T-cell (primary cell): ENCODE measurements at places on chromosomes 1 and 21. TPM values are rescaled to one million over a fixed set of nuclear protein-coding genes. Genes with fewer than 3 reads are reported as not detected.

DNA sequence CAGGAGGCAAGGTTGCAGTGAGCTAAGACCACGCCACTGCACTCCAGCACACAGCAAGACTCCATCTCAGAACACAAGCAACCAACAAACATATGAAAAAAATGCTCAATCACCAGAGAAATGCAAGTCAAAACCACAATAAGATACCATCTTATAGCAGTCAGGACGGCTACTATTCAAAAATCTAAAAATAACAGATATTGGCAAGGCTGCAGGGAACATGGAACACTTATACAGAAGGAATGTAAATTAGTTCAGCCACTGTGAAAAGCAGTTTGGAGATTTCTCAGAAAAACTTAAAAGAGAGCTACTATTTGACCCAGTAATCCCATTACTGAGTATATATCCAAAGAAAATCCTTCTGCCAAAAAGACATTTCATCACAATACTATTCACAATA lies 27.6 kb upstream of the POGK start:
- DNase-seq = no peak

DNA sequence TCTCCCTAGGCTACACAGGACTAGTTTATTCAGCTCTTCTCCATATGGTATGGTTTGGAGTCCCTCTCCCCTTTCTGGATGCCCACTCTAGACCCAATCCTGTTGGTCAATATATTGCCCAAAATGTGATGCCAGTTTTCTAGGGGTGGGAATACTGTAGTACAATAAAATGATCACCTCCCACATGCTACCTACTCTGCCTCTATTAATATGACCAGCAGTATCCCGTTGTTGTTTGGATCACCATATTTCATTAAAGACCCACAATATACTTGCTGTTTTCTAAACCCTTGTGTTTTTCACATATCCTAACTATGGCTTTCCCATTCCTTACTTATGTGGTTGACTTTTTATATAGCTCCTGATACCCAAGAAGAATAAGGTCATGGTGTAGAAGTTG lies 95.9 kb upstream of the IGSF21 start:
- DNase-seq = no peak

- DNase-seq = no peak
Observed at GRCh38 chr21:42539931-42540343, 26.3 kb downstream of the SLC37A1 start.

DNA sequence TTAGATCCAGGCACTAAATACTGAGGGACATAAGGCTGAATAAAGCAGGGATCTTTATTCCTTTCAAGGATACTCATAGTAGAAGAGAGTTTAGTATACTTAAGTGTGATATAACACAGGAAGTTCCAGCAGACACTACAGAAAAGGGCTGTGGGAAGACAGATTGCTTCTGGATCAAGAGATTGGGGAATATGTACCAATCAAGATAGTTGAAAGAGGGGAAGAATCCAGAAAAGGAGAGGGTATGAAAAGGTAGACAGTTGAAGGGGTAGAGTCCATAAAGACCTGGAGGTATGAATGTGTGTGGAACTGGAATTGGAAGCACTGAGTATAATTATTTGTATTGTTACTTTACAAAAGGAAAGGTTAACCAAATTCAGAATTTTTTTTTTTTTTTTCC lies 2.4 kb downstream of the RPS6KC1 start:
- no peak for DNase-seq

DNA sequence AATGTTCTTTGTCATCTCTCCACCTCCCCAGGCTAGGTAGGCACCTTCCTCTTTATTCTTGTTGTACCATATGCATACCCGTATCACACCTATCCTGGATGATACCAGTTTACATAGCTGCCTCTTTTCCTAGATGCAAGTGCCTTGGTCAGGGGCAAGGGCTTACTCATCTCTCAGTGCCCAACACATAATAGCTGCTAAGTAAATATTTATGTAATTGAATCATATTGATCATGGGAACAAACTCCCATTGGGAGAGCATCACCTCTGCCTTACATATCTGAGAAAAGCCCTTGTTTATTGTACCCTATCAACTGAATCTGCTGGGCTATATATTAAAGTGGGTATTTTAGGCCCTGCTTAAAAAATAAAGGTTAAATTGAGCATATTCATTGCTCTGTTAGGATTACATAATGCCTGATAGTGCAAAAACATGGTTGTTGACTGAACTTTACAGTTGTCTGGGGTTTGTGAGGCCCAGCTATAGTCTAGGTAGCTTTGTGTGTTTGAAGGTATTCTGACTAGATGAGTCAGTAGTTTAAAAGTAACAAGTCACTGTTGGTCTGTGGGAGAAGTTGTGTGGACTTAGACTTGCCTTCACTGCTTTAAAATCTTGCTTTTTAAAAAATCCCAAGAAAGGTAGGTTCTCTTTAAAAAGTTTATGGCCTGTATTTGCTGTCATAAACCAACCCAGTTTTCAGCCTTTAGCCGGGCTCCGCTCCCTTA lies 82.6 kb downstream of the OLFML2B start:
- DNase-seq = no peak

GRCh38 chr1:9174762-9175161 lies 45.9 kb upstream of the GPR157 start:
- DNase-seq = no peak

- DNase-seq = no peak
Observed at GRCh38 chr1:208918160-208918559, 665.4 kb upstream of the CAMK1G start.

GRCh38 chr1:71737768-71738167 lies 544.6 kb downstream of the NEGR1 start:
- DNase-seq = no peak

- DNase-seq = no peak
Observed at GRCh38 chr1:153404768-153405167, 11.6 kb upstream of the S100A7A start.

DNA sequence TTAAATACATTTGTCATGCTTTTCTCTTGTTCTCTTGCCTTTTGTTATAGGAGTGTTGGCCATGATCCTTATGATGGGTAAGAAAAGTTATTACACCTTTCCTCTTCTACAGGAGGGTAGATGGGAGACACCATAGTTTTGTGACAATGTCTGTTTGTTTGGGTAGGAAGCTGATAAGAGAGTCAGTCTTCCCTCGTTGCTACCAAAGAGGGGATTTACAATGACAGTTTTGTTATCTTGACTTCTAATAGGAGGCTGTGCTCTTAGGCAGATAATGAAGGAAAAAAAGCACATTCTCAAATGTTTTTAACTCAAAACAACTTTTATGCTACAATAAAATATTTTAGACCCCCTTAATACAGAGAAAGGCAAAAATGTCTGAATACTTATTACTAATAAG lies 48.0 kb upstream of the WLS start:
- no peak for DNase-seq

DNA sequence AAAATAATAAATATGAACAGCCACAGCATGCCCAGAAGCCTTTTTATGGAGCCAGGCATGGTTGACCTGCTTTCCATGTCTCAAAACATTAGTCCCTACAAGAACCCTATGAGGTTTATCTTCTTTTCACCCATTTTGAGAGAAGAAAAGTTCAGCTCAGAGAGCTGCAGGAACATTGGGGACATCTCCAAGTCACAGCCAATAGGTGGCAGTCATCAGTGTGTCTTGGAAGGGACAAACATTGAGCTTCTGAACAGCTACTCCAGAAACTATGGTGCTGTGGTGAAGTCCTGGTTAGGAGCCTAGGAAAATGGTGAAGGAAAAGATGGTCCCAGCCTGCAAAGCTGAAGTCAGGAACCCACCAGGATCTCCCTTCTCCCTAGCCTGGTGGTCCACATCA lies 73.6 kb downstream of the JMJD4 start:
- no peak for DNase-seq

DNA sequence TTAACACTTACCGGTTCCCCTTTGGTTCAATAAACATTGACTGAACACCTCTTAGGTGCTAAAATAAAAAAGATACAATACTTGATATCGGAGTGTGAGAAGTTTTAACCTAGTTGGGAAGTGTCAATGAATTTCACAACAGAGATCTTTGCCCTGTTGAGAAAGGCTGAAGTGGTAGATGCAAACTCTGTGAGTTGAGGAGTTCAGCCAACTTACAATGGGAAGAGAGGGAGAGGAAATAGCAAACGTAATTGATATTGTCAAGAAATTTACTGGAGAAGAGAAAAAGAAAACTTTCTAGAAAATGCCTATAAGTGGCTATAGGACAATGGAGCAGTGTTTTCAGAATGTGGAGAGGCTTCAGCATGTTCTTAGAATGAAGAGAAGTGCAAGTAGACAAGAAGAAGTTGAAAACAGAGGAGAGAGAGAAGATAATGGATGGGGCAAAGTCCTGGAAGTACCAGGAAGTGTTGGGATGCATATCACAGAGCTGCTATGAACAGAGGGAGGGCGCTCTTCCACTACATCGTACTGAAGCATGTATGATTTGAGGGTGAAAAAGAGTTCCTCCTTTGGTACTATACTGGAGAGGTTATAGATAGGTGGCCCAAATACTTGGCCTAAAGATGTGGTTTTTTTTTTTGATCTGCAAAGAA lies 48.9 kb downstream of the MEF2D start:
- DNase-seq = no peak

DNA sequence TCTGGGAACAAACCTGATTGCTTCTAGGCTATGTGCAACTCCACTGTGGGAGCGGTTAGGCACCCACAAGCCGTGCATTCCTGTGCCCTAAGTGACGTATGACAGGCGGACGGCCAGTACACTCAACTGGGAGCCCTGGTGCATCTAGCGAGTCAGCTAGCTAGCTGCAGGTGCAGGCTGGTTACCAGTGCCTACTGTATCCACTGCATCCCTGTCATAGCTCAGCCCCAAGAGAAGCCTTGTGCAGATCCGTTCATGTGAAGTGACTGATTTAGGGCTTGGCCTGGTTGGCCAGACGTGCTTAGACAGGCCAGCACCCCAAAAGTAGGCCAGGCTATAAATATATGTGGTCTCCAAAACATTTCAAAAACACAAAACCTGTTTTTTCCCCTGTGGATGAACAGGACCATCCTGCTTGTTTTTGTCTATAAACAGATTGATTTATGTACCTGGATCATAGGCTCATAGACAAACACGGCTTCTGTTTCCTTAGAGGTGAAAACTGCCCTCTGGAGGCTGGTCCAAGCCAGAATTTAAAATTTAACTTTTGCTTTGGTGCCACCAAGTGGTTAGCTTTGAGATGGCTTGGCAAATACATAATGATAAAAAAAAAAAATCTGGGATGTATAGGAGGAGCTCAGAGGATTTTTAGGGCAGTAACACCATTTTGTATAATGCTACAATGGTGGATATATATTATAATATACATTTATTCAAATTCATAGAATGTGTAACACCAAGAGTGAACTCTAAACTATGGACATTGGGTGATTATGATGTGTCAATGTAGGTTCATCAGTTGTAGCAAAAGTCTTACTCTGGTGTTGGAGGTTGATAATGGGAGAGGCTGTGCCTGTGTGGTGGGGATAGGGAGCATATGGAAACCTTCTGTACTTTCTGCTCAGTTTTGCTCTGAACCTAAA lies 68.5 kb downstream of the GIPC2 start:
- peak; percentile 12 for DNase-seq

DNA sequence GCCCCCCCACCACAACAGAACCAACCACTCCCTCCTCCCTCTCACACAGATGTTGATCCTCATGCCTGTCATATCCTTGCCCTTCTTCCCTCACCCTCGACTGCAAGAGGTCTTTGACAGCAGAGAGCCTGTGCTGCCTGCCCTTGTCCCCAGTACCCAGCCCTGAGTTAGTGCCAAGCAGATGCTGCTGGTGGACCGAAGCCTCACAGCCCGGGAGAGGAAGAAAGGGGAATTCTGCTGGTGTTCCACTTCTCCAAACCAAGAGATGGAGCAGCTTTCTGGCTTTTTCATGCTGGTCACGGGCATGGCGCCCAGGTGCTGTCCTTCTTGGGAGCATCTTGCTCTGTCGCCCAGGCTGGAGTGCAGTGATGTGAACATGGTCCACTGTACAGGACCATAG lies 69.1 kb downstream of the SLC66A1 start:
- DNase-seq = no peak

DNA sequence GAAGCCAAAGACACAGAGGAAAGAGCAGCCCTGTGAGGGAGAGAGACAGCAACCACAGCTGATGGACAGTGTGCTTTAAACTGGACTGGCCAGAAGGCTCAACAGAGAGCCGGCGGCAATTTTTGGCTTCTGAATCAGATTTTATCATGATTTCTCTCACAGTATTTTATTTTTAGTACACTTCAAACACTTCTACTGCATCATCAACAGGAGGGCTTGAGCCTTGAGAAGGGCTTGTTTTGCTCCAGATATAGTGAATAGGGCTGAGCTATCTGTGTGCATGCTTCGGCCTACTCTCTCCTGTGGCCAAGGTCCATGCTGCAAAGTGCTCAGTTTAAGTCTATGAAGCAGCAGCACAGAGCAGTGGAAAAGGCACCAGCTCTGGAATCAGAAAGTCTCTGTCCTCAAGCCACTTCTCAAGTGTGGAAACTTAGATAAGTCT lies 33.3 kb downstream of the ADCY10 start:
- no peak for DNase-seq

ANKRD35 gene
- total RNA-seq = not detected

BARHL2 gene
- not detected for total RNA-seq

RGS7 gene
- total RNA-seq = not detected

BSND gene
- total RNA-seq = not detected

GPR89B gene
- total RNA-seq = 23.9 TPM

ETV3L gene
- total RNA-seq = not detected

EBNA1BP2 gene
- 19.1 TPM for total RNA-seq

DSCAM gene
- total RNA-seq = not detected

FABP3 gene
- not detected for total RNA-seq

DNAI4 gene
- 5.6 TPM for total RNA-seq

ABCB10 gene
- 18.3 TPM for total RNA-seq

OR2M3 gene
- total RNA-seq = not detected

RBM11 gene
- 7.3 TPM for total RNA-seq
